SW 1271 (cell line): ENCODE measurements at places on chromosomes 7 and 10.
A peak's percentile ranks its signal among the peaks of the same experiment; 100 is the strongest.

DNA sequence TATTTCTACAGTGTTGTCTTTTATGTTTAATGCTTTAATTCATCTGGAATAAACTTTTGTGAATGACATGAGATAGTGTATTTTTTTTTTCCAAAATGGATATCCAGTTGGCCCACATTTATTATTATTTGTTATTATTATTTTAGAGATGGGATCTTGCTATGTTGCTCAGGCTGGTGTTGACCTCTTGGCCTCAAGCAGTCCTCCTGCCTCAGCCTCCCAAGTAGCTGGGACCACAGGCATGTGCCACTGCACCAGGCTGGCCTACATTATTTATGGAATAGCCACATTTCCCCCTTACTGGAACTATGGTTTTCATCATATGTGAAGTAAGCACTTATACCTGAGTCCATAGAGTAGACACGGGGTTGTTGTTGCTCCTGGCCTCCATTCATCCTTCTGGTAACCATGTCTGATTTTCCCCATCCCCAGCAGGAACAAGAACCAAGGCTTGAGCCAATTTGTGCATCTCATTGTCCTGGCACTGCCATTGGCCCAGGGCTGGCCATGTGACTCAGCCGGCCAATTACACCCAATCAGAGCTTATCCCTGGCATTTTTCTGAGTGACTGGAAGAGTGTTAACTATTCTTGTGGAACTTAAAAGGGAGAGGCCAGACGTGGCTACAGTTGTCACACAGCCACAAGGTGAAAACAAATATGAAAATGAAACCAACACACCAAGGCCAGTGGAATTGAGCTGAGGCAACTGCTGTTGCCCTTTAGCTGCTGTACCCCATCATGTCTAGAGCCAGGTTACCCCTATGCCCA lies 23.1 kb downstream of the PRF1 start:
- no peak for DNase-seq

DNA sequence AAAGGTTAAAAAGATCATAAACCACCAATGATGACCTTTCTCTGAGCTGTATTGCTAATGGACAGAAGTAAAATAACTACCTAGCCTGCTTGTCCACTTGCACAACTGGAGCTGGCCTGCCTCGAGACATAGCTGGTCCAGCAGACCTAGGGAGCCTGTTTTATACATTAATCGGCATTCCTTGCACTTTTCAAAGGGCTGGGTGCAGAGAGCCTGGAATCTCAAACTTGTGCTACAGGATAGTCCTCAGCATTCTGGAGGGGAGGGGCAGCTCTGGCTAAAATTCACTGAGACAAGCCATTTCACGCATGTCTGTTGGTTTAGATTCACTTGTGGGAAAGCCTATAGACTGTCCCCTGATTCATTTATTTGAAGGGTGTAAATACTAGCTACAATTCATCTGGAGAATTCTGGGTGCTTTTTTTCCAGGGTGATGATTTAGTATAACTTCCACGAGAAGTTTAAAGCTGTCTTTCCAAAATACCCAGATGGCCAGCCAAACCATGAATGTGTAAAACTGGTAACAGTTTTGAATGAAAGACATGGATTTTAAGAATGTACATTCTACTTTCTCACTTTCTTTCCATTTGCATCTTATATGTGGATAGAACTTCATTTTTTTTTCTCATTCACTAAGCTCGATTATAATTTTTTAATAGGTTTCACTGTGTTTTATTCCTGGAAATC lies 389.4 kb downstream of the KCNMA1 start:
- DNase-seq, result no peak

- DNase-seq, result no peak
Observed at GRCh38 chr10:21180604-21181003, 283.5 kb upstream of the NEBL start.

GRCh38 chr10:100890673-100891317 lies 22.0 kb upstream of the SLF2 start:
- DNase-seq, result peak; percentile 23

GRCh38 chr10:88237896-88238614 lies 345.1 kb downstream of the RNLS start:
- DNase-seq, result no peak

GRCh38 chr7:157111311-157111710 lies 27.4 kb upstream of the UBE3C start:
- DNase-seq, result no peak

GRCh38 chr10:93077860-93078337 lies 4.2 kb downstream of the CYP26A1 start:
- no peak for DNase-seq

DNA sequence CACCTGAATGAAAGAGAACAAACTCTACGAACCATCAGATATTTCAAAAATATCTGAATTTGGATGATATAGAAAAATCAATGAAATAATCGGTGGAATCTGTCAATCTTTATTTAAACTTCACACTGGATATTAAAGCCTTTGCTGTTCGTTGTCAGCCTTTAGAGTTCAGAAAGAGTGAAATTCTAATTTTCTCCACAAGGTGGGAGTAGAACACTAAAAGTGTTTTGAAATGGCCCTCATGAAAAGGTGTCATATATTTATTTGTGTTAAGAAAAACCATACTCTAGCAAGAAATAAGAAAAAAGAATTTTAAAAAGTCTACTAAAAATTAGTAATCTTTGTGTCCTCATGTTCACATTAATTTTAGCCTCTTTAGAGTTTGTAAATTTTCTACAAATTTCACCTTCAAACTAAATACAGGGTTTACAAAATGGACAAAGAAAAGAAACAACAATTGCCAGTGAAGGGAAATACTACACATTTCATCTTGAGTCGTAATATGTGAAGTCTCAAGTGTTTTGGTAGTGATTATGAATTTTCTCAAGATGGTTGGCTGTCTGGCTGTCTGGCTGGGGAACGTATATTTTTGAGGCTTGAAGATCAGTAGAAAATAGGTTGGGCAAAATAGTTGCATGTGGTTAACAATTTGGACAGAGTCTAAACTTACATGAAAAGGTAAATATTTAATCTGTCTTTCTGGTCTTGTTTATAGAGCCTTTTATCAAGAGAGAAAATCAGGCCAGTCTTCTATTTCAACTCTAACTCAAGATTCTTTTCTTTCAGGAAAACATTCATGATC lies 43.7 kb downstream of the DNAJB9 start:
- no peak for DNase-seq

DNA sequence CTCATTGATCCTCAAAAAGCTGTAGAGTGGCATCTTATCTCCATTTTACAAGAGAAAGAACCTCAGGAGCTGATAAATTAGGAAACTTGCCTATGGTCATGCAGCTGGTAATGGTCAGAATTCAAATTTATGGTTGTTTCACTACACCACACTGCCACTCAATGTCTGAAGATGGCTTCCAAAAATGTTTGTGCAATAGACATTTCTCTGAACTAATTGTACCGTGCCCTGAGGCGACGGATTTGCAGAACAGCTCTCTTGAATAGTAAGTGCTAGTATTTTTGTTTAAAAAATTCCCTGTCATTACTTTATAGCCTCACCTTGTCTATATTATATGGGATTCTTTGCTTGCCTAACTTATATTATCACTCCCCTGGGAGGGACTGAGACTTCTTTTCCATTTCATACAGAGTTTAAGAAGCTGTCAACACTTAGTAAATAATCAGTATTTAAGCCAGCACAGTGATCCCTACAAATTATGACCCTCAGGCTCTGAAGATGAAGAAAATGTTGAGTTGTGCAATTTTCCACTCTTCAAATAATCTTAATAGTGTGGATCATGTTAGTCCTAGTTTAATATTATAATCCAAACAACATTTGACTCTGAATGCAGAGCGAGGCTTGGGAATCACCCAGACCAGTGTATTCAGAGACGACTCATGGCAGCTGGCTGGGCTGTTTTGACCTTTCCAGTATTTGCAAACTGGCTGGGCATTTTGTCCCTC lies 346.6 kb downstream of the PTEN start:
- no peak for DNase-seq

DNA sequence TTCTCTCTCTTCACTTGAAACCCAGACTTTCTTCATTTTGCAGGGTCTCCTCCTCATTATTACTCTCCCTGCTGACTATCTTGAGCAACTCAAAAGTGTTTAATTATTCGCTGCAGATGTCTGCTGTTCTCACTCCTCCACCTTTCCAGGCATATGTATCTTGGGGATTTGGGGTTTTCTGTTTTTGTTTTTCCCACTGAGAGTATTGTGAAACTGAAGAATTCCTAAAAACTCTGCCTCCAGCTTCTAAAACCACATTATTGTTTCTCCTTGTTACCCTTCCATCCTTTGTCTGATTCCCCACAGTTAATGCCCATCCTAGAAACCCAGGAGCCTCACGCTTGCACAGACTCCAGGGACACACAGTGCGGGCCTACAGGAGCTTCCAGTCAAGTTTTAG lies 51.3 kb downstream of the WNT2 start:
- no peak for DNase-seq

GRCh38 chr10:113169111-113169510 lies 219.1 kb downstream of the TCF7L2 start:
- DNase-seq, result no peak

- DNase-seq, result no peak
Observed at GRCh38 chr10:131113709-131114291, 197.7 kb downstream of the TCERG1L start.

GRCh38 chr10:117271427-117271826 lies 30.5 kb downstream of the SLC18A2 start:
- no peak for DNase-seq

DNA sequence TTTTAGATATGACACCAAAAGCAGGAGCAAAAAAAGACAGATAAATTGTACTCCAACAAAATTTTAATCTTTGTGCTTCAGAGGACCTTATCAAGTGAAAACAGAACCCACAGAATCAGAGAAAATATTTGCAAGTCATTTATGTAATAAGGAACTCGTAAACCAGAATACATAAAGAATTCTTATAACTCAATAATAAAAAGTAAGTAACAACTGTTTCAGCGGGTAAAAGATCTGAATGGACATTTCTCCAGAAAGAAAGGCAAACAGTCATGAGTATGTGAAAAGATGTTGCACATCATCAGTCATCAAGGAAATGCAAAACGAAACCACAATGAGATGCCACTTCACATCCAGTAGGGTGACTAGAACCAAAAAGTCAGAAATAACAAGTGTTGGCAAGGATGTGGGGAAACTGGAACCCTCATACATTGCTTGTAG lies 167.7 kb upstream of the KCTD7 start:
- DNase-seq, result no peak

DNA sequence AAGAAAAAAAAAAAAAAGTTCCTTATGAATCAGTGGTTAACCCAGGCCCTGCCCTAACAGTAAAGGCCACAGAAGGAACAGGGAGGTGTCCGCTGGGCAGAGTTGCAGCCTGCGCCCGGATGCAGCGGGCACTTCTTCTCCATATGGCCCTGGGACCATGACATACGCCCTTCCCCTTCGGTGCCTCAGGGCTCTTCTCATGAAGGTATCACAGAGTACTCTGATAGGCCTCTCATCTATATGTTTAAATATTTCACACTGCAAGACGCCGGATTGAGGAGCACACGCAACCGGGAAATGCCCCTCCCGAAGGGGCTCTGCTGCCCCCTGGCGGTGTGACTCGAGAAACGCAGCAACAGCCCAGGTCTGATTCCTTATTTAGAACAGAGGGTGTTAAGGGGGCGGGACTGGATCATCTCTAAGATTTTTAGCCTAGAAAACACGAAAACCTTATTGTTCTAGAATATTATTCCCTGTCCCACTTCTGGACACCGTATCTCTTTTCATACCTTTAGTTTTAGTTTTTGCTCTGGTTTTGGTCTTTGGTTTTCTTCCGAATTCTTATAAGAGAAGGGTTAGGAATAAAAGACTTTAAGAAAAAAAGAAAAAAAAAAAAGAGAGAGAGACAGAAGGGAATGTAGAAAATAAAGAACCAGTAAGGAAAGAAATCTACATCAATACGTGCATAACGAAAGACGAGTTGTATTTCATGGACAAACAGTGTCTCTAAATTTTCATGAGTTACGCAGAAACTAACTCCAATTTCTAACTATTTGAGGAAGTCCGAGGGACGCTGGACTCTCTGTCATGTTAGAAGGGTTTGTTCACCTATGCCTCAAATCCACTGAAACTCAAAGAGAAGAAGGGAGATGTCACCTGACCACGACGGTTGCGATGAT lies 12.0 kb downstream of the DAGLB start:
- no peak for DNase-seq

DNA sequence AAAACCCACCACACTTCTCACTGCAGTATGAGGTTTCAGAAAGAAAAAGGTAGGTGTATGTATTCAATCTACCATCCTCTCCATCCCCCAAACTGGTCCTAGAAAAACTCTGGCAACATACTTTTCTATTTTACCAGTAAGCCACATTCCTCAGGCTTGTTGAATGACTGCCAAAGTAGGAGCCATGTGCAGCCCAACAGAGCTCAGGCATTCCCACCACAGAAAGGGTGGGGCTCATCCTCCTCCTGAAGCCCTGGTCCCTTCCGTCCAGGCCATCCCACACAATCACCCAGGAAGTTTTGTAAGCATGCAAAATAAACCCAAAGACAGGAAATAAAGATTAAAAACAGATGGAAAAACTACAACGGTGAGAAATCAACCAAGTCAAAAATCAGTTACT lies 57.2 kb downstream of the MAD1L1 start:
- peak; percentile 78 for DNase-seq

DNA sequence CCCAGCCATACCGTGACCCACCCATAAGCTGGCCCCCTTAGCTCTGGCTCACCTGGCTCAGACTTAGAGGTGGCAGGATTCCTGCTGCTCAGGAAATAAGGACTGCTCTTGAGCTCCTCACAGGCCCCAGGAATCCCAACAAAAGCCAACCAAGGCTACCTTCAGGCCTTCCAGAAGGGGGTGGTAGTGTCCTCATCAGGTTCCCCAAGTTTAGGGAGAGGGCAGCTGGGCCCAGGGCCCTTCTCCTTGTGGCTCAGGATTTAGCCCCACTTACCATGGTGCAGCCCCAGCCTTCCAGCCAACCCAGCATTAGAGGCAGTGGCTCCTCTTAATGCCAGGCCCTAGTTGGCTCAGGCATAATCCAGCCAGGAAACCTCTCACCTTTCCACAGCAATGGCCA lies 23.5 kb downstream of the NPFFR1 start:
- DNase-seq, result no peak

GRCh38 chr10:101157756-101158458 lies 26.8 kb downstream of the TLX1 start:
- DNase-seq, result no peak

GRCh38 chr7:27032839-27033238 lies 63.0 kb downstream of the HOXA1 start:
- DNase-seq, result no peak

DNA sequence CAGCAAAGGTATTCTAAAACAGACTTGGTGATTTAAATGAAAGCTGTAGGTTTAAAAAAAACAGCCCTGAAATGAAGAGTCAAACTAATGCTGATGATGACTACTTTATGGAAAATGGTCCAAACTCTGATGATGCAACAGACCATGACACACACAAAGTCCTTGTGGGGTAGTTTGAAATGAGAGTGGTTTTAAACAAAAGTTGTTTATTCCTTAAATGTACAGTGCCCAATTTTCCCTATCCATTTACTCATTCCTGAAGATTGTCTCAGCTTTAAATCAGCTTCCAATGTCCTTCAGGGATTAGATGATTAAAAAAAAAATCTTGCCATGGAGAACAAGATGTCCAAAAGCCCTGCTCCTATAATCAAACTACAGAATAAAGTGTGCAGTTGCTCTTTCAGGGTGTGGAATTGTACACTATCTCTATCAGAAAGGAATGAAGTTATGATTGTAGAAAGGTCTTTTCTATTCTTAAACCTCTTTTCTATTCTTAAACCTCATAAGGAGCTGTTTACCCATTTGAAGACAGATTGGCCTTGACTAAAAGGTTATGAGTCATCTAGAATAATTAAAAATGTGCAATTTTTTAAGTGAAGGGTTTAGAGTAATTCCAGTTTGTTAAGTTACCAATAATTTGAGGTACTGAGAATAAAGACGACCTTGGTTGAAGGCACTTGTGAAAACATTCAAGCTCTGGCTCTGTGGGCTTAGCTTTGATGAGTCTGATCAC lies 70.2 kb upstream of the ITGA8 start:
- DNase-seq, result no peak
